ENCODE measurements at places on chromosomes 5 and 9.

DNA sequence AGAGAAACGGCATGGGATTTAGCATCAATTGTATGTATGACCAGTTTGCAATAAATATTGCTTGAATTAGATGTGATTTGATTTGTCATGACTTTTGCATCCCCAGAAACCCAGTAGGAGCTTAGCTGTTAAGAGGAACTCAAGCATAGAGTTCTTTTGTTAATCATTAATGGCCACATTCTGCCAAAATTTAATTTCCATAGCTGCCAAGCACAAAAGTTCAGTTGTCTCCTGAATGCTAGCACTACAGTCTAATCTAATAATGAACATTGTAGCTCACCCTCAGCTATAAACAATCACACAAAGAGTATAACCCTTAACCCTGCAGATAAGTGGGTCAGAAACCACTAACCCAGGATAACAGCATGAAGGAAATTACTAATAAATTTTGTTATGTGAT lies 169.8 kb upstream of the GRAMD2B start:
- no peak for DNase-seq

GRCh38 chr9:34663303-34663605 lies 797 bp upstream of the CCL27 start:
- no peak for DNase-seq

GRCh38 chr5:142296914-142297417 lies 27.9 kb downstream of the SPRY4 start:
- DNase-seq: no peak

GRCh38 chr9:135960411-135961276 lies 529 bp downstream of the UBAC1 start:
- DNase-seq: no peak

GRCh38 chr5:163330723-163331668 lies 106.4 kb upstream of the CCNG1 start:
- no peak for DNase-seq

DNA sequence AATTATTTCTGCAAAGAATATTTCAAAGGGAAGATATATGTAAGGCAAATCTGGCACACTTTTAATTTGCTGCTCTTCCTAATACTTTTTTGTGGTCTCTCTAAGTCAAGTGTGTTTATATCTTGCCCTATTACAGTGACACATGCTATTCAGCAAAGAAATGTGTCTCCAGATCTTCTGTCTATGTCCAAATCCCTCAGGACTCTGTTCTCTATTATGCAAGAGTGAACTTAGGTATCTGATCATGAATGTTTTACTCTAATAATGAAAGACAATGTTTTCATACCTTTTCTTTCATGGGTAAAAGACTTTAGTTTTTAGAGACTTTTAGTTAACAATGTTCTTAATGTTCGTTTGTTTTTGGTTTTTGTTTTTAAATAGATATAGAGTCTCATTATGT lies 255.4 kb upstream of the DAB2 start:
- no peak for DNase-seq

All from NCI-H1930 (cell line).